NCI-H446 (cell line): ENCODE measurements at places on chromosomes 5 and 9.

GRCh38 chr5:68288707-68289134, 73.2 kb downstream of the PIK3R1 start:
- DNase-seq: no peak

GRCh38 chr5:58675341-58675740, 92.5 kb downstream of the RAB3C start:
- DNase-seq: no peak

GRCh38 chr5:110653231-110653970, 73.1 kb downstream of the TMEM232 start:
- no peak for DNase-seq

DNA sequence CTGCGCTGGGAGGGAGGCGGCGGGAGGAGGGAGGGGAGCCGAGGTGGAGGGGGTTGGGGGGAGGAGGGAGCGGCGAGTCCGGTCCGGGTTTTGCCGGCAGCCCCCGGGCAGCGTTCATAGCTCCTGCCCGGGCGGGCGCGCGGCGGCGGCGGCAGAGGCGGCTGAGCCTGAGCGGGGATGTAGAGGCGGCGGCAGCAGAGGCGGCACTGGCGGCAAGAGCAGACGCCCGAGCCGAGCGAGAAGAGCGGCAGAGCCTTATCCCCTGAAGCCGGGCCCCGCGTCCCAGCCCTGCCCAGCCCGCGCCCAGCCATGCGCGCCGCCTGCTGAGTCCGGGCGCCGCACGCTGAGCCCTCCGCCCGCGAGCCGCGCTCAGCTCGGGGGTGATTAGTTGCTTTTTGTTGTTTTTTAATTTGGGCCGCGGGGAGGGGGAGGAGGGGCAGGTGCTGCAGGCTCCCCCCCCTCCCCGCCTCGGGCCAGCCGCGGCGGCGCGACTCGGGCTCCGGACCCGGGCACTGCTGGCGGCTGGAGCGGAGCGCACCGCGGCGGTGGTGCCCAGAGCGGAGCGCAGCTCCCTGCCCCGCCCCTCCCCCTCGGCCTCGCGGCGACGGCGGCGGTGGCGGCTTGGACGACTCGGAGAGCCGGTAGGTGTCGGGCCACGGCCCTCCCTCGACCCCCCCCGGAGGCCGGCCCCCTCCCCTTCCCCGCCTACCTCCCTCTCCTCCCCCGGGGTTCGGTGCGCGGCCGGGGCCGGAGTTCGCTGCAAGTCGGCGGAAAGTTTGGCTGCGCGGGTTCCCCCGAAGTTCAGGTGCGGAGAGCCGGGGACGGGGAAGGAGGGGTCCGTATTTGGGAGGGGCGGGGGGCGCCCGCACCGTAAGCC, at the start of gene CXXC5:
Gene CXXC5, plus strand, starts transcription at position 145 of the 877 bp plus-strand sequence. CDS start 32,175 bp downstream, outside the sequence.
- DNase-seq: no peak

GRCh38 chr9:4936823-4937222, 48.2 kb upstream of the JAK2 start:
- DNase-seq: no peak

GRCh38 chr9:105693435-105694189, 729 bp upstream of the TMEM38B start:
- DNase-seq: no peak

- DNase-seq: no peak
Observed at GRCh38 chr9:8254541-8254940, 455.0 kb upstream of the DMAC1 start.

- no peak for DNase-seq
Observed at GRCh38 chr5:52728224-52728623, 59.5 kb upstream of the ITGA1 start.

DNA sequence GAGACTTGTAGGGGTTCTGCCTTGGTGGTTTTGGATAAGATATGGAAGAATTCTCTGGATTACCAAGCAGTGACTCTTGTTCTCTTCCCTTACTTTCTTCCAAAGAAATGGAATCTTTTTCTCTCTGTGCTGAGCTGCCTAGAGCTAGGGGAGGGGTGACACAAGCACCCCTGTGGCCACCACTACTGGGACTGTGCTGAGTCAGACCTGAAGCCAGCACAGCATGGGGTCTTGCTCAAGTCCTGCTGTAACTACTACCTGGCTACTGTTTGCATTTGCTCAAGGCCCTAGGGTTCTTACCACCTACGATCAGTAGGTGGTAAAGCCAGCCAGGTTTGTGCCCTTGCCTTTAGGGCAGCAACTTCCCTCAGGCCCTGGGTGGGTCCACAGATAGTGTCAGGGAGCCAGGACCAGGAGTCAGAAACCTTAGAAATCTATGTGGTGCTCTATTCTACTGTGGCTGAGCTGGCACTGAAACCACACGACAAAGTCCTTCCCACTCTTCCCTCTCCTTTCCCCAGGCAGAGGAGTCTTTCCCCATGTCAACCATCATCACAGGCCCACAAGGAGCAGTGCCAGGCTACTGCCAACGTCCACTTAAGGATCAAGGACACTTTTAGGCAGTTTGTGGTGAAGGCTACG, 53.8 kb downstream of the SREK1 start:
- no peak for DNase-seq

- no peak for DNase-seq
Observed at GRCh38 chr5:107456281-107456715, 214.4 kb downstream of the EFNA5 start.
